ENCODE measurements at places on chromosomes 5 and 9.

GRCh38 chr5:132295505-132296411 is 1.6 kb downstream of the SLC22A4 start:
- DNase-seq = no peak

DNA sequence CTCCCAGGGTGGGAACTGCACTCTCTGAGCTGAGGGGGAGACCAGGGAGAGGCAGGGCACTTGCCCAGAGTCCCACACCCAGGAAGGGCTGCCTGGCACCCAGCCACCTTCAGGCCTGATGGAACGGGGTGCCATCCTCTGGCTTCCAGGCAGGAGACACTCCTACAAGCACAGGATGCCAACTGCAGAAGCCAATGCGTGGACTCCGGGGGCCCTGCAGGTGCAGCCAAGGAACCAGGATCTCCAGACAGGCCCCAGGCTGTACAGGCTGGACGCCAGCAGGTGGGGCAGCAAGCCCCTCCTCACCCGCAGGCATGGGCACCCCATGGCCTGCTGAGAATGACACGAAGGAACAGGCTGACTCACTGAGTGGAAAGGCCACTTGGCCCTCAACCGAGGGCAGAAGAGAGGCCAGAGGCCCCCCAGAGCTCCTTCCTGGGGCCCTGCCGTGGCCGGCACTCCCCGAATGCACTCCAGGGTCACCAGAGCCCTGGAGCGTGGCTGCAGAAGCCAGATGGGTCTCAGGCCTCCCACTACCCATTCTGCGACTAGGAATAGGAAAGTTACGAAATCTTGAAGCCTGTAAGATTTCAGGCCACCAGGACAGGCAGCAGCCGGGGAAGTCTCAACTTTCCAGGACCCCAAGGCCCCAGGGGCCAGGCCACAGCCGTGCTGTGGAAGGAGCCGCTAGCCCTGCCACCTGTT is 15.7 kb downstream of the NACC2 start:
- no peak for DNase-seq

GRCh38 chr9:108579757-108580439 is 275.9 kb downstream of the ACTL7B start:
- DNase-seq = no peak

- no peak for DNase-seq
Observed at GRCh38 chr5:138905541-138905940, 30.4 kb upstream of the LRRTM2 start.

- no peak for DNase-seq
Observed at GRCh38 chr5:98031496-98031895, 742.0 kb upstream of the RGMB start.

GRCh38 chr5:154834053-154834452 is 16.4 kb downstream of the FAXDC2 start:
- DNase-seq = no peak

- no peak for DNase-seq
Observed at GRCh38 chr5:178651046-178651810, 24.4 kb upstream of the CLK4 start.
